Vagina (tissue), 2 donors: ENCODE measurements at places on chromosomes 5 and 9. TPM values are rescaled to one million over a fixed set of nuclear protein-coding genes. Genes with fewer than 3 reads are reported as not detected.

GRCh38 chr9:75102177-75102790, 14.0 kb downstream of the OSTF1 start:
- H3K27me3 ChIP-seq, result no peaks in the 10 kb centered on the region
- no peaks in the 10 kb centered on the region for H3K36me3 ChIP-seq
- no peak overlapping the region for H3K4me3 ChIP-seq
- no peak for DNase-seq
- H3K27ac ChIP-seq, result no peak overlapping the region

The AFAP1L1 gene
- 14.7 TPM for total RNA-seq

GRCh38 chr5:94471521-94471920, 146.9 kb downstream of the KIAA0825 start:
- H3K4me3 ChIP-seq, result no peak overlapping the region
- no peaks in the 10 kb centered on the region for H3K27me3 ChIP-seq
- H3K4me1 ChIP-seq, result no peaks in the 10 kb centered on the region
- H3K27ac ChIP-seq, result no peak overlapping the region

DNA sequence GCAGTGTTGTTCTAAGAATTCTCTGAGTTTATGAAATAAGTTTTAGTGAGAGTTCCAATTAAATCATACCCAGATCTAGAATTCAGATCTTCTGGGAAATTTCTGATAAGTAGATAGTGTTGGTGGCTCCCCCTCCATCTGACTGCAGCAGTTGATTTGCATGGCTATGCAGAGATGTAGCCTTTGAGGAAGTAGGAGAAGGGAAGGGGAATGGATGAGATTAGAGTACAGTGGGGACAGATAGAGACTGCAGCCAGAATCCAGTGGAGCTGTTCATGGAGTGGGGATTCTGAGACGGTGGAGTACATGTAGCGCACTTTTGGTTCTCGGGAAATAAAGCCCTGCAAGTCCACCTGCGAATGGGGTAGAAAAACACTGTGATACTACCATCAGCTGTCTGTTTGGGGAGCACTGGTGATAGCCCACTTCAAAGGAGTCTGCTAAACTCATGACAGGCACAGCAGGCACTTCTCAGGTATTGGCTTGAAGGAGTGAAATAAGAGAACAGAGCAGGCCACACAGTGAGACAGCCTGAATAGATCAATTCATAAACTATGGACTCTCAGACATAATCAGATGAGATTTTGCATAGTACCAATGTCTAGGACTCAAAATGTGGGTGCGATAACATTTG, 96.8 kb downstream of the ALDH1A1 start:
- H3K4me1 ChIP-seq, result peaks cover 16% of the 10 kb centered on the region
- DNase-seq, result no peak
- no peak overlapping the region for H3K4me3 ChIP-seq
- H3K36me3 ChIP-seq, result no peaks in the 10 kb centered on the region
- H3K27ac ChIP-seq, result no peak overlapping the region

GRCh38 chr5:149493316-149493715, 57.9 kb downstream of the CSNK1A1 start:
- no peak overlapping the region for H3K4me3 ChIP-seq
- no peaks in the 10 kb centered on the region for H3K27me3 ChIP-seq
- H3K27ac ChIP-seq, result no peak overlapping the region
- no peak for DNase-seq
- H3K36me3 ChIP-seq, result peaks cover 27% of the 10 kb centered on the region

The PCDHA13 gene
- total RNA-seq, result not detected

- H3K36me3 ChIP-seq, result no peaks in the 10 kb centered on the region
- no peaks in the 10 kb centered on the region for H3K4me1 ChIP-seq
- no peaks in the 10 kb centered on the region for H3K27me3 ChIP-seq
- no peak for DNase-seq
Measured at GRCh38 chr5:139982157-139982974, 60.7 kb downstream of the NRG2 start.

- no peak overlapping the region for H3K4me3 ChIP-seq
- H3K27ac ChIP-seq, result peak overlapping the region; percentile 85
- DNase-seq, result no peak
- H3K27me3 ChIP-seq, result no peaks in the 10 kb centered on the region
Measured at GRCh38 chr9:98249771-98250170, 5.7 kb downstream of the TBC1D2 start.
